ENCODE measurements at places on chromosomes 16 and 17.

DNA sequence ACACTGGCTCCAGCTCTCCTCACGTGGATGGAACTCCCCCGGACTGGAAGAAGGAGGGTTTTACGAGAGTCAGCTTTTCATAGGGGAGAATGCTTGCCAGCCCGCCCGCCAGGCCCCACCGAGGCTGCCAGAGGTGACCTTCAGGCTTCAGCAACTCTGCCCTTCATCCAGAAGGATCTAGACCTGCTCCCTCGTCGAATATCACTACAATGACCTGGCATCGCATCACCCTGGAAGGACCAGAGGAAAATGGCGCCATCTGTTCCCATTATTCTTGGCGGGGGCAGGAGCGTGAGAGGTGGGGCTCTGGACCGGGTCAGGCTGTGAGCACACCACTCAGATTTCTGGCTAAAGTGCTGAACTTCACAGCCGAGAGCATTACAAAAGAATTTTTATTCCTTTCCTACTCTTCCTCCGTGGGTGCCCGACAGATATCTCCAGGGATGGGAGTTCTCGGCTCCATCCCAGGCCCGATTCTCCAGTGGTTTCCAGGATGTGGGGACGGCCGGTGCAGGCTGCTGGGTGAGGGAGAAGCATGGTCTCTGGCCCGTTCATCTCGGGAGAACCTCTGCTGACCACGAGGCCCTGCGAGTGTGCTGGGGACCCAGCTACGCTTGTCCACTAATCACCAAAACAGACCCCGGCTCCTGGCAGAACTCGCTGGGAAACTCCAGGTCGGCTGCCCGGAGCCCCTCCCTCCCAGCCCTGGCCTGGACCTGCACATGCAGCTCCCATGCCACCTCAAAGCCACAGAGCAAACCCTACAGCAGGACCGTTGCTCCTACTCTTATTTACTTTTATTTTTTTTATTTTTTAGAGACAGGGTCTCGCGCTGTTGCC lies 36.8 kb upstream of the ZNF469 start:
- no peak for DNase-seq

- DNase-seq: no peak
Measured at GRCh38 chr16:88721236-88721635, 14.9 kb downstream of the CTU2 start.

GRCh38 chr16:10813099-10813455 lies 5.5 kb downstream of the TVP23A start:
- DNase-seq: no peak

- no peak for DNase-seq
Measured at GRCh38 chr16:80034948-80035663, 434.6 kb upstream of the MAF start.

GRCh38 chr16:66520406-66521170 lies 29.3 kb downstream of the TK2 start:
- DNase-seq: no peak

GRCh38 chr16:28165598-28165997 lies 46.2 kb downstream of the XPO6 start:
- DNase-seq: no peak
